ENCODE measurements at places on chromosomes 4 and X. TPM values are rescaled to one million over a fixed set of nuclear protein-coding genes. Genes with fewer than 3 reads are reported as not detected.

Gene VEGFC
- polyA plus RNA-seq: 7.6 TPM

Gene TKTL2
- polyA plus RNA-seq: not detected

Gene GRIA3
- 0.10 TPM for polyA plus RNA-seq

DNA sequence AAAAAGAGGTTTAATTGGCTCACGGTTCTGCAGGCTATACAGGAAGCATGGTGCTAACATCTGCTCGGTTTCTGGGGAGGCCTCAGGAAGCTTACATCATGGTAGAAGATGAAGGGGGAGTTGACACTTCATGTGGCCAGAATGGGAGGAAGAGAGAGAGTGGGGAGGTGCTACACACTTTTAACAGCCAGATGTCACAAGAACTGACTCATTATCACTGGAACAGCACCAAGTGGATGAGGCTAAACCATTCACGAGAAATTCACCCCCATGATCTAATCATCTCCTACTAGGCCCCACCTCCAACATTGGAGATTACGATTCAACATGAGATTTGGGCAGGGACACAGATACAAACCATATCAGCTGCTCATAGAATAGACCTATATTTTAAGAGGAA, 255.8 kb downstream of the OPHN1 start:
- no peak for DNase-seq

DNA sequence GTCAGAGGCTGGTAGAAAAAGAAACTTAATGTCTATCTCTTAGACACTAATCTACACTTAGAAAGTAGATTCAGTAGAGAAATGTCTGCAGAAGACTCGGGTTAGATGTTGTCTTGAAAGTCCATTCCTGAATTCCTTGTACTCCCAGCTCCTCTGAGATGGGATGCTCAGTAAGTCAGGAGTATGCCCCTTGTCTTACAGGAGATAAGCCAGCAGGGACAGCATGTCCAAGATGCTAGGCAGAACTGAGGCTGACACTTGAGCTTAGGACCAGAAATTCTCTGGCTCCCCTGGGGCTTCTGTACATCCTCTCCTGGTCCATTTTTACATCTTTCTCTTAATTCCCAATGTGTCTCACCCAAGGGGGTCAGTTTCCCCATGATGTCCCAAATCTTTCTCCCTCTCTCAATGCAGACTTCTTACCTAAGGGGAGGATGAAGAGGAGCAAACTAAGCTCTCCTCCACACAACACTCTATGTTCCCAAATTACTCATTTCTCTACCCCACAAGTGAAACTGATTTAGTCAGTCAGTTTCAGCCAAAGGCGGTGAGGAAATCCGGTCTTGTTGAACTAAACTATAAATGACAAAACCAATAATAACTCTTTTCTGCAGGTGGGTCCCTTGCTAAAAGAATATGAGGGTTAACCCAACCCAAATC, 558.2 kb upstream of the DIPK2B start:
- DNase-seq: no peak

- no peak for DNase-seq
Measured at GRCh38 chrX:40622479-40623138, 619 bp upstream of the MPC1L start.

DNA sequence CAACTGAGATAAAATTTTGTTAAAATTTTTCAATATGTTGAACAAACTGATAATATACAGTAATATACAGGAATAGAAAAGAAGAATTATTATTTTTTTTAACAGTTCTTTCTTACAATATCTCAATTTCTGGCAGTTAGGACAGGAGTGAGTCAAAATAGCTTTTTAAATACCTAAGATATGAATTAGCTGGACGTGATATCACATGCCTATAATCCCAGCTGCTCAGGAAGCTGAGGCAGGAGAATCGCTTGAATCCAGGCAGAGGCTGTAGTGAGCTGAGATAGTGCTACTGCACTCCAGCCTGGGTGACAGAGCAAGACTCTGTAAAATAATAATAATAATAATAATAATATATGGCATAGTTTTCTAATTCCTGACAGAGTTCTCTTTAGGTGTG, 1039.3 kb downstream of the STPG2 start:
- no peak for DNase-seq

- no peak for DNase-seq
Measured at GRCh38 chr4:153281476-153281875, 63.0 kb upstream of the MND1 start.

- no peak for DNase-seq
Measured at GRCh38 chr4:186723292-186724057, at the start of gene FAT1. Gene FAT1, minus strand, starts transcription at chr4:186723856. Its CDS starts 14,029 bp downstream, at chr4:186709827.

- no peak for DNase-seq
Measured at GRCh38 chrX:10032147-10032546, 65.0 kb downstream of the CLDN34 start.

GRCh38 chr4:111957116-111957515, 188.1 kb upstream of the FAM241A start:
- no peak for DNase-seq

GRCh38 chrX:80420147-80420546, at the start of gene TENT5D:
Gene TENT5D, plus strand, starts transcription at chrX:80420447. Its CDS starts 22,093 bp downstream, at chrX:80442540.
- DNase-seq: no peak

- DNase-seq: no peak
Measured at GRCh38 chr4:123555233-123555806, 158.7 kb downstream of the SPRY1 start.

DNA sequence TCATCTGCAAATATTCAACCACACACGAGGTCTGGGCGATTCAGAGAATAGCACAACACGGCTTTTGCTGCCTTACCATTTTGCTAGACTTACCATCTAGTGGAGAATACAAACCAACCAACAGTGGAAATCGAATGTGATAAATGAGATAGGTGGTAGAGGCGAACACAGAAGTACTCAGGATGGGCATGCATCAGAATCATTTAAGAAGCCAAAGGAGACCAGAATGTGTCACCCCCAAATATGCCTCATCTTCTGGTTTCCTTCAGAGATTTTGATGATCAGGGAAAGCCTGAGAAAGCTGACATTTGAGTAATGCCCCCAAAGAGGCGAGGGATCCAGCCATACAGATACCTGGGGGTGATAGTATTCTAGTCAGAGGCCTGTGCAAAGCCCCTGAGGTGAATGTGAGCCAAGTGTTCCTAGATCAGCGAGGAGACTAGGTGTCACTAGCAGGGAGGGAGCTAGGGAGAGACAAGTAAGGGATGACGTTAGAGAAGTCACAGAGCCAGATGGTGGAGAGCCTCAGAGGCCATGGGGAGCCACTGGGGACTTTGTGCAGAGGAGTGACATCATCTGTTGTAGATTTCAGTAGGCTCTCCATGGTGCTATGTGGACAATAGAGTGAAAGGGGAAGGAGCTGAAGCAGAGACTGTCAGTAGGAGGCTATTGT, 1.7 kb downstream of the MTMR1 start:
- no peak for DNase-seq

DNA sequence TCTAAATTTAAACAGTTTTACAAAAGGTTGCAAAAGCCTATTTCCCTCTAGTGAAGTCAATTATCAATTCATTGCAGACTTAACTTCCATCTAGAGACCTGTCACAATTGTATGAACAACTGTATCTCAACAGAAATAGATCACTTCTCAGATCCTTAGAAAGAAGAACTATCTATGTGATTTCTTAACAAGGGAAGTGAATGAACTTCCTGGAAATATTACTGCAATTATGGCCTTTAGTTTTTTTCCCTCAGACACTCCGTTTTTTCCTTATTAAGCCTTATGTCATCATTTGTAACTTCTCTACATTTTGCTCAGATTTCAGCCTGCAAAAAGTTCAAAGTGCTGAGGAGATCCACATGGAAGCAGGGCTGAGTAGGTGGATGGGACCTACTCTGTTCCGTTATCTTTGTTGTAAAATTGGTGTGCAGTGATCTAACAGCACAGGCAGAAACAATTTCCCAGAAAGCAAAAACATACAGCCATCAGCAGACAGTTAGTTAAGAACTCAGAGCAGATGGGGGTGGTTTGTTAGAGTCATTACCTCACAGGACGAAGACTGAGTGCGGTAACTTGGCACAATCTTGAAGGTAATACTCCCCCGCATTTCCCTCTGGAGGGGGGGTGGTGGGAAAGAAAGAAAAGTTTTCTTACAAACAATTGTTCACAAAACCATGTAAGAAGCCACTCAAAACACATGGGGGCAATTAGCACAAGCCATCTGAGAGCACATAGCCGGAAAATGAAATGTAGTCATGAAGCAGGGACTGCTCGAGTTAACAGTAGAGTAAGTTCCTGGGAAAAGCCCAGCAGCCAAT, 112.3 kb downstream of the NYX start:
- no peak for DNase-seq

DNA sequence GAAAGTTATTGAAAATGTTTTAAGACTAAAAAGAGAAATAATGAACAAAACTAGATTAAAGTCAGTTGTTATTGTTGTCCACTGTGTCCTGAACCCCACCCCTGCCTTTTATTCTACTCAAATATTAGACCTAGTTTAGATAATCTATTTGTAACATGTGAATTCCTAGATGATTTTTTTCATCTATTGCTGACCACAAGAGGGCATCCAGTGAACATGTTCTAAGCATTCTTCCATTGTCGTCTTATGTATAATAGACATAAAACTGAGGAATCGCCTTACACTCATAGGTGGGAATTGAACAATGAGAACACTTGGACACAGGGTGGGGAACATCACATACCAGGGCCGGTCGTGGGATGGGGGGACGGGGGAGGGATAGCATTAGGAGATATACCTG, 36.4 kb upstream of the HPRT1 start:
- DNase-seq: no peak

DNA sequence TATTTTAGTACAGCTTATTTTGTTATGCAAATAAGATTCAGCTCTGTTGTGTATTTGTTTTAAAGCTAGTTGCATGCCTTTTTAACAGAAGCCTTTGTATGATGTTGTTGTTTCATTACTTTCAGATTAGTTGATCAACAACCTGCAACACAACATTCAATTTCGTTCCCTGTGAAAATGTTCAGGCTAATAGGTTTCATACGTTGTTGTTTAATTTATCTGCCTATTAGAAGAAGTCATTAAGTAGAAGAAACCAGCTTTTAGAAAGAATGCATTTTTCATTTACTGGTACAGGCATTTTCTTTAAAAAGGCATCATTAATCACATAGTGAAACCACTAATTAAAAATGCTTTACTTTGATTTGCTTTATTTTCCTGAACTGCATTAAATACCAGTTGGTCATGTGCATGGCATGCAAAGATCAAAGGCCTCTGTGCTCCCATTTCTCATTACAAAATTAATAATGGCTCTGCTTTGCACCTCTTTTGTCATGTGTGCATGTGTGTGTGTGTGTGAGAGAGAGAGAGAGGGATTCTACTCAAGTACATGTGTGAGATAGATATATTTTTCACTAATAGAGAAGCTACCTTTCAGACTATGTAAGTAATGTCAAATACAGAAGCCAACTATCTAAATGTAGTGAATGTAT, 29.2 kb upstream of the CTSO start:
- DNase-seq: no peak

DNA sequence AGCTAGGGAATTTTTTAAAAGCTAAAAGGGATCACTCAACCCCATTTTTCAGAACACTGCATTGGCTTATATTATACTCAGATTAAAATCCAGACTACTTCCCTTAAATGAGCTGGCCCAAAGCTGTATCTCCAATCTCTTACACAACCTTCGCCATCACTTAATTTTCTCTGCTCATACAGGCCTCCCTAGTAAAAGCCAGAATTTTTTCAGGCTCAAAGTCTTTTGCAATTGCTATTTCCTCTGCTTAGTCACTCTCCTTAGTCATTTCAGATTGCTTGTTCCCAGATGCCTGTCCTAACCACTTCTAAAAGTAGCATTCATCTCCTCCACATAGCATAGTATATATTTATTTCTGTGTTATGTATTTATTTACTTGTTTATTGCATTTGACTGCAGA, 1587.9 kb upstream of the ADGRL3 start:
- DNase-seq: peak; percentile 7

DNA sequence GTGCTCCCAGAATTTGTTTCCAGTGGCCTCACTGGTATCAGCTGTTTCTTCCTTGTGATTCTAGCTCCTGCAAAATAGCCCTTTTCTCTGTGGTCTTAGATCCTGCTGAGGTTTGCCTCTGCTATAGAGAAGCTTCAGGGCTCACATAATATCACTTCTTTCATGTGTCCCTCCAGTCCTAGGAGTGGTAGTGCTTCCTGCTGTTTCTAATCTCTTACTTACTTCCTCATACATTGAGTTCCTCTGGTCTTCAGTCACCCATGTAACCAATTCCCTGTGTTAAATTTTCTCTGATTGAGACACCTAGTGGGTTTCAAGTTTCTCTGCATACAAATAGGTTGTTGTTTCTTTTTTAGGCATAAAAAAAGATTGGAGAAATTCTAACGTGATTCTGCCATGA, 1567.9 kb downstream of the ARAP2 start:
- DNase-seq: no peak

- no peak for DNase-seq
Measured at GRCh38 chr4:84622959-84623358, 40.0 kb downstream of the CDS1 start.

DNA sequence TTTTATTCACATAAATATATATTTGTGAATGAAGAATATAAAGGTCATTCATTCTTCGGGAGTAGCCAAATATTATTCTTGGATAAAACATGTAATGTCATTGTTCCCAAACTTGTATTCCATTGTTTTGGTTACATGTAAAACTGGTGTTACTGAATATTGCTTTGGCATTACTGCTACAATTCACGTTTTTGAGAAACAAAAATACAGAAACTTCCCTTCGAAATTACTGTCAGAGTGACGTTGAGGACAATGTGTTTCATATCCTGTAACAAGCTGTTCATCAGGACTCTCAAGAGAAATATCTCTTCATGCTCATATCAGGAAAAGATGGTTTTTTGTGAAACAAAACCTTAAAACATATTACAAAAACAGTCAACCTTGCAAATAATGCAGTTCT, 258.9 kb upstream of the DDX53 start:
- no peak for DNase-seq

Data from keratinocyte (primary cell).